ENCODE measurements at places on chromosomes 1 and 21. TPM values are rescaled to one million over a fixed set of nuclear protein-coding genes. Genes with fewer than 3 reads are reported as not detected.

- peak; percentile 91 for DNase-seq
Measured at GRCh38 chr1:182614796-182615454, 10.7 kb upstream of the RGS16 start.

- DNase-seq: no peak
Measured at GRCh38 chr1:79353224-79353623, 346.7 kb upstream of the ADGRL4 start.

DNA sequence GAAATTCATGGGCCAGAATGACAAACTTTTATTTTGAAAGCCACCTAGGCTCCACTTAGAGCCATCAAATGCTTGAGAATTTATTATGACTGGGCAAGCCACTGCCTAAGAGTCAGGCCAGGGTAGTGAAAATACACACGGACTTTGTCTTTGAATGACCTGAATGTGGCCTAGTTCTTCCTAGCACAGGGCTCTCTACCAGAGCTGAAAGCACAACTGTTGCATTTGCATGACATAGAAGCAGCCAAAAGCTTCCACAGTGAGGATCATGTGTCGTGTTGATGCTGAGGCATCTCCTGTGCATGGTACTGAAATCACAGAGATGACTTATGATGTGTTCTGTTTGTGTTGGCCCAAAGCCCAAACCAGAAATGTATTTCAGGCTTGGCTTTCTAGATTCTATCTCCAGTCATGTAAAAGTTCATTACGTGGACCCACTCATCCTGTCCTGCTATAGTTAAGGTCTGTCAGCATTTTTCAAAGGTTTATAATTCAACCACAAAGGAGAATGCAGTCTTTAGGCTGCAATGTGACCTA is 164.0 kb upstream of the UBE2U start:
- peak; percentile 75 for DNase-seq

GRCh38 chr1:36380143-36380619 is 5.5 kb downstream of the STK40 start:
- no peak for DNase-seq

GRCh38 chr1:93770640-93771039 is 89.0 kb upstream of the BCAR3 start:
- DNase-seq: no peak

GRCh38 chr1:17844185-17844826 is 89.2 kb downstream of the ACTL8 start:
- peak; percentile 75 for DNase-seq

DNA sequence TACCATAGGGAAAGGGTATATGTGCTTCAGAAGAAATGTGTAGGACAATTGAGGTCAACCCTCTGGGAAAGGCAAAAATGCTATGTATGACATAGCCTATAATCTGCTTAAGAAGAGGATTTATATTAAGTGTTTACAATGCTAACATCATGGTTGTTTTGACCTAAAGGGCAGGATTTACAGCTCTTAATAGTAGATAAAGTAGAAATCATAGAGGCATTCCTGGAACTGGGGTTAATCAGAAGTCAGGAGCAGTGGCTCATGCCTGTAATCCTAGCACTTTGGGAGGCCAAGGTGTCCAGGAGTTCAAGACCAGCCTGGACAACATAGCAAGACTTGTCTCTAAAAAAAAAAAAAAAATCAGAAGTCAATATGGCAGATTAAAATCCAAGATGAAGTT is 8.7 kb upstream of the RPL11 start:
- DNase-seq: no peak

The FCER1G gene
- 0.29 TPM for total RNA-seq

DNA sequence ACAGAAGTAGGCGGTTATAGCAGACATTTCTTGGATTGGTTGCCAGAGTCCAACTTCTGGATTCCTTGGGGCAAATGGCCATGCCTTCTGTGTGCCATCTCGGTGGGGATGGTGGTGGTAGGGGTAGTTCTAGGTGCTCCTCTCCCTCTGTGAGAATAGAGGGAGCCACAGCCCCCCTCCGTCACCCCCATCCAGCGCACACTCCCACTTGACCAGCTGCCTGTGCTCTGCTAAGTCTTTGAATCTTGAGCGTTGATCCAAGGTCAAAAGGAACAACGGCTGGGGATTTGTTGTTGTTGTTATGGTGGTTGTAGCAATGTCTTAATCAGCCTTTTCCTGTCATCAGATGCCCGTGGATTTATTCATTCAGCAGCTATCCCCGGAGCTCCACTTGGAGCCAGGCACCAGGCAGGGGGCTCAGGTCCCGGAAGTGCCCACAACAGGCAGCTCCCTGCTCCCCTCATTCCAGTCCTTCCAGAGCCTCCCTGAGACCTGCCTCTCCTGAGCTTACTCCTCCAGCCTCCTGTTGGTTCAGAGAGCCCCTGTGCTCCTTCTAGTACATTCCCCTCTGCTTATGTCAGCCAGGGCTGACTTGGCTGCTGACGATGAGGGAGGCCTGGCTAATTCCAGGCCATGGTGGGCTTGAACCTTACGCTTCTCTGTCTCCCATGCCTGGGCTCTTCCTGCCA is 146.6 kb upstream of the WNT4 start:
- DNase-seq: no peak

The S100A3 gene
- total RNA-seq: 7.6 TPM

DNA sequence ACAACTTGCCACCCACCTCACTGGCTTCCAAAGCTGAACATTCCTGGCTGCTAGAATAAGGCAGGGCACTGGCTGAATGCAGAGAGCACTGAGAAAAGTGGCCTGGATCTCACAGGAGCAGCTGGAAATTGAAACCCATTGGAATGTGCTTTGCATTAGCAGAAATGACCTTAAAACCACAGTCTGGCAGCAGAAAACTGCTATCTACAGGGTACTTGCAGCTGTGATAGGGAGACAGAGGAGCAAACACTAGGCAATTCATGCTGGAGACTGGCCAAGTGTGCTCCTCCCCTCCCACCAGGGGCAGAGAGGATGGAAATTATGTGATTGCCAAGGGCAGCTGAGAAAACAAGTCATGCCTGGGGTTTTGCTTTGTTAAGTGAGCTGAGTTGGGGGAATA is 47.2 kb downstream of the HSD3B1 start:
- no peak for DNase-seq

The SPRR5 gene
- total RNA-seq: not detected

GRCh38 chr1:201904579-201904978 is 15.9 kb downstream of the SHISA4 start:
- DNase-seq: peak; percentile 95

DNA sequence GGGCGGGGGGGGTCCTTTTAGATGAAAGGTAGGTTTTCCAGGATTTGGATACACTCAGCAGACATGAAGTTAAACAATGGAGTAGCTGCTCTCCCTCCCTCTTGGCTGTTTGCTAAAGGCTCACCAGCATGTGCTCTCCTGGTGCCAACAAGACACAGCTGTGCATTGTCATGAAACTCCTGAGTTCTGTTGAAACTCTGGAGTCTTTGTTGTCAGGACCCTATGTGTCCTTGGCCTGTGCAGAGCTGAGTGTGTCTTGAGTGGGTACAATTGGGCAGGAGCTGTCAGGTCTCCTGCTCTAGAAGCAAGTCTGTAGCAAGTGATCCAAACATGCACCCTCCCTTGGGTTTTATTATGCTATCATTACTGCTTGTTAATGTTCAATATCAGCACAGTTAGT is 12.7 kb downstream of the TBX19 start:
- DNase-seq: no peak

The CELF3 gene
- total RNA-seq: not detected

DNA sequence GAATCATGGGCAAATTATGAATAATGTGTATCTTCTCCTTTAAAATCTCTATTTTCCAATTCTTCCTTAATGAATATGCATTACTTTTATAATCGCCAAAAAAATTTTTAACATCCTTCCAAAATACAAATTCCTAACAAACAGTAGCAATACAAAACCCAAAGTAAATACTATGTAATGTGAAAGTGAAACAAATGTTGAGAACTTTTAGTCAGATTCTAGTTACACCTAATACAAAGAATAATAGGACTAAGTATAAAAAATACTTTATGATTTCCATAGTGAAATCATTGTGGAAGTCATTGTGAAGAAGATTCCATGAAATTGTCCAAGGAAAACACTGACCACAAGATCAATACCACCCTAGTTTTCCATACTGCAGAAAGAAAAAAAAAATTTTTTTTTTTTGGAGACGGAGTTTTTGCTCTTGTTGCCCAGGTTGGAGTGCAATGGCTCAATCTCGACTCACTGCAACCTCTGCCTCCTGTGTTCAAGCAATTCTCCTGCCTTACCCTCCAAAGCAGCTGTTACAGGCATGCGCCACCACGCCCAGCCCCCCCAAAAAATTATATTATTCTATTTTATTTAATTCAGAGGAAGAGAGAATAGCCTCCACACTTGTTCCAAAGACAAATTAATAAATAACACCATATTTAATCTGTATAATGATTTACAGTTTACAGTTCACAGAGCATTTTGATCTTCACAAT is 11.8 kb downstream of the TESK2 start:
- DNase-seq: peak; percentile 36

GRCh38 chr1:1177452-1178206 is 3.9 kb downstream of the TTLL10 start:
- DNase-seq: peak; percentile 68
